ENCODE measurements at places on chromosomes 11 and 22. TPM values are rescaled to one million over a fixed set of nuclear protein-coding genes. Genes with fewer than 3 reads are reported as not detected.

- peaks cover 47% of the 10 kb centered on the region for H3K36me3 ChIP-seq
- no peak overlapping the region for H3K27ac ChIP-seq
- no peak overlapping the region for H3K4me3 ChIP-seq
- peaks cover 59% of the 10 kb centered on the region for H3K4me1 ChIP-seq
Measured at GRCh38 chr11:65593518-65594414, 1.8 kb downstream of the KCNK7 start.

- no peaks in the 10 kb centered on the region for H3K27me3 ChIP-seq
- no peak overlapping the region for H3K4me3 ChIP-seq
- no peak overlapping the region for H3K27ac ChIP-seq
- no peaks in the 10 kb centered on the region for H3K4me1 ChIP-seq
- no peak for DNase-seq
Measured at GRCh38 chr11:122852796-122853160, 14.5 kb downstream of the CRTAM start.

DNA sequence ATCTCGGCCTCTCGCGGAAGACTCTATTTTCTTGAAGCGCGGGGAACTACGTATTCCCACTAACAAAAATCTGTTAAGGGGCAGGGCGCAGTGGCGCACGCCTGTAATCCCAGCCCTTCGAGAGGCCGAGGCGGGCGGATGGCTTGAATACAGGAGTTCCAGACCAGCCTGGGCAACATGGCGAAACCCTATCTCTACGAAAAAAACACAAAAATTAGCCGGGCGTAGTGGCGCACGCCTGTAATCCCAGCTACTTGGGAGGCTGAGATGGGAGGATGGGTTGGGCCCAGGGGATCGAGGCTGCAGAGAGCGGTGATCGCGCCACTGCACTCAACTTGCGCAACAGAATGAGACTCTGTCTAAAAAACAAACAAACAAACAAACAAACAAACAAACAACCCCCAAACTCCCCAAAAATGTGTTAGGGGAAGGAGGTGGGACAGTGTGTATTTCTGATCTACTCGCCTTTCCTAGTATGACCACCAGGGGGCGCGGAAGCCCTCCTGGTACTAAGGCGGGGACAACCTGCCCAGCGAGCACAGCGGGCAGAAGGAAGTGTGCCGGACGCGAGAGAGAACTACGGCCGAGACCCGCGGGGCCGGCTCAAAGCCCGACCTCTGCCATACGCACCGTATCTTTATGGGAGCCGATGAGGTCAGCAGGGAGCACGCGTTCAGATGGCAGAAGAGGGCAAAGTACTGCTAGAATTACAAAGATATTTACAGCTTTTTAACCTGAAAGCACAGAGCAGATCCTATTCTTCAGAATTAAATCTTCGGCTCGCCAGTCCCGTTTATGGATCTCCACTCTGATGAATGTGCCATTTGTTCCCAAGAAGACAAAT, 1.3 kb upstream of the STX3 start:
- H3K36me3 ChIP-seq = peaks cover 13% of the 10 kb centered on the region
- no peaks in the 10 kb centered on the region for H3K27me3 ChIP-seq
- H3K4me3 ChIP-seq = peak overlapping the region; percentile 94
- H3K4me1 ChIP-seq = peaks cover 33% of the 10 kb centered on the region
- peak overlapping the region; percentile 88 for H3K27ac ChIP-seq

- no peak overlapping the region for H3K27ac ChIP-seq
- no peaks in the 10 kb centered on the region for H3K36me3 ChIP-seq
- no peaks in the 10 kb centered on the region for H3K4me1 ChIP-seq
Measured at GRCh38 chr11:11089805-11090204, 232.0 kb upstream of the ZBED5 start.

- H3K4me1 ChIP-seq = peaks cover 16% of the 10 kb centered on the region
- H3K4me3 ChIP-seq = no peak overlapping the region
- H3K36me3 ChIP-seq = no peaks in the 10 kb centered on the region
- no peaks in the 10 kb centered on the region for H3K27me3 ChIP-seq
Measured at GRCh38 chr22:42132457-42132856, 1.8 kb upstream of the CYP2D6 start.

SAA4 gene
- not detected for total RNA-seq

DNA sequence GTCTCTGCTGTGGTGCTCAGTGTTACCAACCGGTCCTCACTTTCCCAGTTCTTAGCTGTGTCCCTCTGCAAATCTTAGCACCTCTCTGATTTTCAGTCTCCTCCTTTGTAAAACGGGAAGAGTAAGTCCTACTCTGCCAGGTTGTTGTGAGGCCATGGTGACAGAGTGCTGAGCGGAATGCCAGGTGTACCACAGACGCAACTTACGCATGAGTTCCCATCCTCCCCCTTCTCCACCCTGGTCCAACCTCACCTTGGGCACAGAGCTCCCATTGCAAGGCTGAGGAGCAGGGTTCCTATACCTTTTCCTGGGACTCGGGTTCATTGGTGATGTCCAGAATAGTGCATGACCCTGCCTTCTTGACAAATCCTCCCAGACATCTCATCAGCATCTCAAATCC, 7.3 kb upstream of the DDB2 start:
- no peaks in the 10 kb centered on the region for H3K36me3 ChIP-seq
- DNase-seq = no peak
- no peaks in the 10 kb centered on the region for H3K4me1 ChIP-seq
- H3K27me3 ChIP-seq = peaks cover 2% of the 10 kb centered on the region

GRCh38 chr11:46302866-46303265, 25.4 kb downstream of the CREB3L1 start:
- DNase-seq = no peak
- no peak overlapping the region for H3K27ac ChIP-seq
- peaks cover 21% of the 10 kb centered on the region for H3K36me3 ChIP-seq
- no peaks in the 10 kb centered on the region for H3K27me3 ChIP-seq

- H3K27me3 ChIP-seq = peaks cover 11% of the 10 kb centered on the region
- H3K4me3 ChIP-seq = no peak overlapping the region
- H3K27ac ChIP-seq = no peak overlapping the region
- no peak for DNase-seq
- no peaks in the 10 kb centered on the region for H3K4me1 ChIP-seq
Measured at GRCh38 chr11:121348220-121348875, 55.8 kb downstream of the SC5D start.

DNA sequence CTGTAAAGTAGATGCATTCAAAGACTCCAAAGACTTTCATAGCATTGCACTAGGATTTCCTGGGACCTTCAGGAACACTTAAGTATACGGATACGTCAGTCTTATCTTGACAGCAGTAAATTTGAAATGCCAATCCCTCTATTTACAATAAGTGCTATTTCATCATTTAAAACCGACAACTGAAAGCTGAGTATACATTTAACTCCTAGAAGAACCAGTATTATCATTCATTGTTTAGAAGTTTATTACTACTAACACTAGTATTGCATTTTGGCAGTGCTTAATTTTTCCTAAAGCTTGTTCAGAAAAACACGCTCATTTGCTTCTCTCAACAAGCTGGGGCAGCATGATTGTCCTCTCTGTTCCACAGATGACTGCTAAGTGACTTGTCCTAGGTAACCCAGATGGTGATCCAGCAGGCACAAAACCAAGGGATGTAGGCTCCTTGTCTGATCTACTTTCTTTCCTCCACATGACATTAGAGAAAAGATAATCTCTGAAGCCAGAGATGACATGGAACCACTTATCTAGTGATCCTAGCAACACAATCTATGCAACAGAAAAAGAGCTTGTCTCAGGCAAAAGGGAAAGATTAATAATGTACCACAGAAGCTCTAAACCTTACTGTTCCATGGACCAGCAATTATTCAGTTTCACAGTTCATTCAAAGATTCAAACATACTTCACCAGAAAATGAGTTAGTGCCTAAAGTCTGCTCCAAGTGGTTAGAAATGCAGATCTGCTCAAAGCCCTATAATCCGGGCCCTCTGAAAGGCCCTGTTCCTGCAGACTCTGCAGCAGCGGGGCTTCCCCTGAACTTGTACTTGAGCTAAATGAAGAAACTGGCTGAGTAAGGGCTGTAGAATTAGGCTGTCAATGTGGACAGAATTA, 5.2 kb downstream of the MAML2 start:
- H3K4me3 ChIP-seq = no peak overlapping the region
- H3K36me3 ChIP-seq = no peaks in the 10 kb centered on the region
- peaks cover 30% of the 10 kb centered on the region for H3K4me1 ChIP-seq
- peak; percentile 35 for DNase-seq
- no peaks in the 10 kb centered on the region for H3K27me3 ChIP-seq

- no peaks in the 10 kb centered on the region for H3K36me3 ChIP-seq
- H3K27ac ChIP-seq = no peak overlapping the region
- H3K27me3 ChIP-seq = no peaks in the 10 kb centered on the region
- H3K4me3 ChIP-seq = no peak overlapping the region
- H3K4me1 ChIP-seq = peaks cover 7% of the 10 kb centered on the region
- no peak for DNase-seq
Measured at GRCh38 chr11:36403661-36404060, 106.4 kb downstream of the TRAF6 start.

DNA sequence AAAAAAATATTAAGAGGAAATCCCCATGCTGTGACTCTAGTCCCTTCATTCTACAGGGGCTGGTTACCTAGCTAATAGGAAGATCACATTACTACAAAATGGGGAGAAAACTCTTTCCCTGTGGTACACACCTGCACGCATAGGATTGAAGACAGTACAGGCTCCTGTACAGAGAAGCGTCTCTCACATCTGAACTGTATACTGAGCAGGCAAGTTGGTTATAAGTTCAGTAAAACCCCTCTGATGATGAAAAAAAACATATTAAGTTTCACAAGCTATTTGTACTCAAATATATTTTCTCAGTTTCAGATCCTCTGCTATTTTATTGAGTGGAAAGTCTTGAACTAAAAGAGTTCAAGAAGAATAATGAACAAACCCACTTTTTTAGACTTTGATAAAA, 156.9 kb upstream of the HSD17B12 start:
- no peak overlapping the region for H3K4me3 ChIP-seq
- no peak overlapping the region for H3K27ac ChIP-seq
- H3K4me1 ChIP-seq = no peaks in the 10 kb centered on the region
- H3K36me3 ChIP-seq = no peaks in the 10 kb centered on the region
- H3K27me3 ChIP-seq = peaks cover 5% of the 10 kb centered on the region

DNA sequence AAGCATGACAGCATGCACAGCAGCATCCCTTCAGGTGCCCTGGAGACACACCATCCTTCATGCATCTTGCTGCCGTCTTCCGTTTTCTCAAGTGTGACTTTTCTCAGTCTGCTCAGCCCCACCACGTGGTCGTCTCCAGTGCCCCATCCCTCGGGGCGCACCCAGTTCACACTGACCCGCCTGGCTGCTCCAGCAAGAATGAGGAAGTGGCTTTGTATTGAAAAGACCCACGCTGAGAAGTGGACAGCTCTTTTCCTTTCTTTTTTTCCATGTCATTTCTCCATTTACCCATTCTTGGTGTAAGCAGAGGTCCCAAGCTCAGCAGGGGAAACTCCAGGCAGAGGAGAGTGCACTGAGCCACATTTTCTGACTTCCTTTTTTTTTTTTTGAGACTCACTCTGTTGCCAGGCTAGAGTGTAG, 14.5 kb downstream of the SERPINH1 start:
- H3K4me1 ChIP-seq = peaks cover 10% of the 10 kb centered on the region
- H3K27ac ChIP-seq = no peak overlapping the region
- no peaks in the 10 kb centered on the region for H3K27me3 ChIP-seq
- no peak overlapping the region for H3K4me3 ChIP-seq
- peaks cover 19% of the 10 kb centered on the region for H3K36me3 ChIP-seq
- DNase-seq = no peak

DNA sequence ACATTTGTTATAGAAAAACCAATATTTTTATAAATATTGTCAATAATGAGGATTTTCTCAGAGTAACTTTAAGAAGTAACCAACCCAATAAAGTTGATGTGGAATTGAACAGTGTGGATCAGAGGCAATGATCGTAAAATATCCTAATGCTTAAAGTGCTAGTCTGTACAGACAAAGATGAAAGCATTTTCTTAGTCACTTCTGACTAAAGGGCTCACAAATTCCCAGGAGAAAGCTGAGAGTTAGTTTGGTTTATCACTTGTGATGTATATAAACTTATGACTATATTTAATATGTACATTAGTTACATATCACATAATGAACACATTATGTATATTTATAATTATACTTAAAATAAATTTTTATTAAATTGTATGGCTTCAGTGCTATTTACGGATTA, 25.4 kb upstream of the DDI1 start:
- no peak for DNase-seq
- no peak overlapping the region for H3K27ac ChIP-seq
- no peak overlapping the region for H3K4me3 ChIP-seq
- no peaks in the 10 kb centered on the region for H3K27me3 ChIP-seq

GRCh38 chr11:73579641-73580434, 18.1 kb downstream of the FAM168A start:
- no peak overlapping the region for H3K4me3 ChIP-seq
- no peak for DNase-seq
- no peak overlapping the region for H3K27ac ChIP-seq
- H3K27me3 ChIP-seq = no peaks in the 10 kb centered on the region
- H3K36me3 ChIP-seq = no peaks in the 10 kb centered on the region

GRCh38 chr22:30313527-30314363, 13.0 kb downstream of the TBC1D10A start:
- H3K4me3 ChIP-seq = no peak overlapping the region
- no peaks in the 10 kb centered on the region for H3K27me3 ChIP-seq
- H3K4me1 ChIP-seq = peaks cover 10% of the 10 kb centered on the region
- no peak for DNase-seq
- no peak overlapping the region for H3K27ac ChIP-seq

GRCh38 chr11:89163686-89164085, 14.0 kb upstream of the TYR start:
- no peak for DNase-seq
- H3K27me3 ChIP-seq = no peaks in the 10 kb centered on the region
- H3K4me1 ChIP-seq = no peaks in the 10 kb centered on the region
- H3K36me3 ChIP-seq = no peaks in the 10 kb centered on the region

- H3K4me1 ChIP-seq = peaks cover 30% of the 10 kb centered on the region
- no peaks in the 10 kb centered on the region for H3K27me3 ChIP-seq
- no peaks in the 10 kb centered on the region for H3K36me3 ChIP-seq
- DNase-seq = peak; percentile 73
Measured at GRCh38 chr11:61267437-61267841, 26.5 kb downstream of the PGA5 start.

LRRC55 gene
- total RNA-seq = not detected

LMO1 gene
- total RNA-seq = not detected

DNA sequence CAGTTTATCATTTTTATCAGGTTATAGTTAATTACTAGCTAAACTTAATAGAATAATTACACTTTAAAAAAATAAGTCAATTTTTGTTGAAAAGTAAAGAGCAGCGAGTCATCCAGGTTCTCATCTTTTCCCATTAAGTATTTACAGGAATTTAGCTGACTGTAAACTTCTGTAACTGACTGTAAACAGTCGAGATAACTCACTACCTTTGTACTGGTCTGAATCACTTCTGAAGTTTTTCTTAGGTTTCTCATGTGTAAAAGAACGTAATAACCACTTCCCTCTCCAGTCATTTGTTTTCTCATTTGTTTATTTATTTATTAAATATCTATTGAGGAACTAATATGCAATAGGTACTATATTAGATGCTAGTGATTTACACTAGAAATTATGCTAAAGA, 270.8 kb downstream of the DYNC2H1 start:
- no peak for DNase-seq
- H3K27me3 ChIP-seq = no peaks in the 10 kb centered on the region
- no peaks in the 10 kb centered on the region for H3K4me1 ChIP-seq

DNA sequence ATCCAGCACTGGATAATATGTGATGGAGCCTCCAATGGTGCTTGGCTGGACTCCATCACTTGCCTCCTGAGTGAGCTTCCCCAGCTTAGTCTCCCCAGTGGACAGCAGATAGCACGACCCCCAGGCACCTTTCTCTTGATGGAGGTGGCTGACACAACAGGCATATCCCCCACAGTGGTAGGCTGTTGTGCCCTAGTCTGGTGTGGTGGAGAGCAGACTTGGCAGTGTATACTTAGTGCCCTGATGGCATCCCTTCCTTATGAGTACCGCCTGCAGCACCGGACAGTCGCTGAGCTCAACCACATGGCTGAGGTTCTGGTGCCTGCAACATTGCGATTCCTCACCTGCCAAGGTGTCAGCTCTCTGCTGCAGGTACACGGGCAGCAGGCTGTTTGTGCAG, 50.1 kb downstream of the DNHD1 start:
- no peak overlapping the region for H3K27ac ChIP-seq

IL17REL gene
- total RNA-seq = 0.22 TPM

TTLL8 gene
- total RNA-seq = not detected

All from K562 (cell line).